GM23338 (cell line): ENCODE measurements at places on chromosomes 7 and 10.

DNA sequence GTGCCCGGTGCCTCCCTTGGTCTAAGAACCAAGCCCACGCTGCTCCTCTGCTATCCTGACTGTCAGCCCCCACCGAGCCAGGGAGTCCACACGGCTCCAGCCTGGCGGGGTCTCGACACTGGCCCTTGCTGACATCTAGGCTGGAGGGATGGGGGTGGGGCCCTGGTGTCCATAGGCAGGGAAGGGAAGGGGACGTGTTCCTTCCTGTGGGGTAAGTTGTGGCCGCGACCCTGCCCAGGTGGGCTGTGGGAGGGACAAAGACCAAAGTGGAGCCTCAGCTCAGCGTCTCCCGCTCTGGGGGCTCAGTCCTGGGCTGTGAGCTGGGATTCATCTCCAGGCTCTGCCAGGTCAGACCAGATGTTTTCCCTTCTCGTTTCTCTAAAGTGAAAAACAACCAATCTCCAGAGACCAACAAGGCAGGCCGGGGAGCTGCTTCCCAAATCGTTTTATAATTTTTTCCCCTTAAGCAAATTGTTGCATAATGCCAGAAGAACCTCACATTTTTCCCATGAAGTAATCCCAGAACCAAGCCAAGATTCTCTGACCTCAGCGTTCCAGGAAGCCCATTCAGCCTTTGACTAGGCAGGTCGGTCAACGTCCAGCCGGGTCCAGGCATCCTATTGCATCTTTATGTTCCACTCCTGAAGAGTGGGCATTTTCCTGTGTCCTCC is 101.2 kb downstream of the RGS10 start:
- no peak for DNase-seq

GRCh38 chr10:95478935-95479334 is 82.2 kb downstream of the SORBS1 start:
- no peak for DNase-seq

GRCh38 chr7:157979636-157980340 is 607.8 kb downstream of the PTPRN2 start:
- DNase-seq = no peak

DNA sequence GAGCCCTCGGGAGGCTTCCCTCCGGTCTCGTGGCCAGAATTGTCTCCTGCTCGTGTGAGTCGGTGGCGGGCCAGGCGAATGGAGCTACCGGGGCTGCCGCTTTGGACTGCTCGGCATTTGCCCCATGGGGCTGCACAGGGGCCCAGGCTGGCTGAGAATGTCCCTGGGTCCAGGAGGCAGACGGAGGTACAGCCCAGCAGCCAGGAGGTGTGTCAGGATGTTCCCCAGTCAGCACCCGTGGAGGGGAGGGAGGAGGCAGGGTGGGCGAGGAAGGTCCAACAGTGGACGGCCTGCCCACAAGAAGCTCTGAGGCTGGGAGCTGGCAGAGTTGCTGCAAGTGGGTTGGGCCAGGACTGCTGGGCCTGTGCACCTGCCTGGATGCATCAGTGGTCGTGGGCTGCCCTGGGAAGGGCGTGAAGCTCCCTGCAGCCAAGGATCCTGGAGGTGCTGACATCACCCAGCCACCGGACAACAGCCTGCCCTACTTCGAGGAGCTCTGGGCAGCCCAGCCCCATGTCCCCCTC is 46.4 kb downstream of the PDGFA start:
- DNase-seq = no peak

DNA sequence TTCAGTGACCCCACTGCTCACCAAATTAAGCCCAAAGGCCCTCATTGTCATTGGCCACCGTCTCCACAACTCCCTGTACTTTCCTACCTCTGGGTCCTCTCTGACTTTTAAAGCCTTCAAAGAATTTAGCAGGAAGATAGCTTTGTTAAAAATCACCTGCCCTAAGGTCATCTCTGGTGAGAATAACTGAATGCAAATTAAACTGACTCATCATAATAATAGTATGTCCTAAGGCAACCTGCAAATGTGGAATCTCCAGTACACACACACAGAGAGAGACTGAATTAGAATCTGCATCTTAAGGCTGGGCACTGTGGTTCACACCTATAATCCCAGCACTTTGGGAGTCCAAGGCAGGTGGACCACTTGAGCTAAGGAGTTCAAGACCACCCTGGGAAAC is 24.1 kb downstream of the OAT start:
- DNase-seq = no peak

- no peak for DNase-seq
Measured at GRCh38 chr10:104387130-104387888, 33.7 kb downstream of the CFAP58 start.

DNA sequence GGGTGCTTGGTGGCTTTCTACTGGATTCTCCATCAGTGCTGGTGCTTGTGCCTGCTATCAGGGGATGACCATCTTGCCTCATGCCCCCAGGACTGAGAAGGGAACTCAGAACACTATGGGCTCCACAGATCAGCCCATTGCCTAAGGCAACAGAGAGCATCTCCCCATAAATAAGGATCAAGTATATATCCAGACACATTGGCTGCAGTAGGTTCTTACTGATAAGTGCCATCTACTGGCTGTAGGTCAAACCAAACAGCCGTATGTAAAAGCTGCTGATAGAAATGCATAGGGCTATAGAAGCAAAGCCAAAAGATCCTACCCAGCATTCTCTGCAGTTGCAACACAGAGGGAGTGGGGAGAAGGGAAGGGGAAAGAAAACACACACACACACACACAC is 153.7 kb downstream of the CDK14 start:
- peak; percentile 35 for DNase-seq

DNA sequence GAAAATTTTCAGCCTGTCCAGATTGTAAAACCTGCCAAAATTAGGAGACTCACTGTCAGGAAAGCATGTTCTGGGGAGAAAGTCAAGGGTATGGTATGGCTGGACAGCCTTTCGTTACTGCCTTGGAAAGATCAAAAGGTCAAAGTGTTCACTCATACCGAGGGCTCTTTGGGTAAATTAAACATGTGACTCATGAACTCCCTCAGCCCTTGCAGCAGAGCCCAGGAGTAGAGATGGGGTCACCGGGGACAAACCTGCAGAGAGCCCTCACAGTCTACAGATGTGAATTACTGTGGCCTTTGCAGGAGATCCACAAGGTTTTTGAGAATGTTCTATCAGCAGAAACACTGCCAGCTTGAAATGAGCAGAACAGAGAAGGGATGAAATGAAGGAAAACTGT is 275.7 kb downstream of the KLF6 start:
- DNase-seq = no peak

- no peak for DNase-seq
Measured at GRCh38 chr10:75929630-75930161, 498.3 kb downstream of the LRMDA start.

DNA sequence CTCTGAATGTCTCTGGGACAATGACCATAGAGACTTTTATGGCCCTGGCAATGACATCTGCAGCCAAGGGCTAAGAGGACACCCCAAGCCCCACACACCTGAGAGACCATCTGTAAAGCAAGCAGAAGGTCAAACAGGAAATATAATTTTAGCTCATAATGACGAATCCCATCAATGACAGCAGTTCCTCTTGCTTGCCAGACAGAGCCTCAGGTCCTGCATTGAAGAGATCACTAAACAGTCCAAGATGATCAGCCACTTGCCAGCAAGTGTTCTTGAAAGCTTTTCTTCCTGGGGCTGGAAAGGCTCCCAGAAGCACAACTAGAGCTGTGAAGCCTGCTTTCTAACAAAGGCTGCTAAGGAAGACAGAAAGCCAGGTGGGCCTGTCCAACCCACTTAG is 993.7 kb upstream of the AUTS2 start:
- DNase-seq = no peak

DNA sequence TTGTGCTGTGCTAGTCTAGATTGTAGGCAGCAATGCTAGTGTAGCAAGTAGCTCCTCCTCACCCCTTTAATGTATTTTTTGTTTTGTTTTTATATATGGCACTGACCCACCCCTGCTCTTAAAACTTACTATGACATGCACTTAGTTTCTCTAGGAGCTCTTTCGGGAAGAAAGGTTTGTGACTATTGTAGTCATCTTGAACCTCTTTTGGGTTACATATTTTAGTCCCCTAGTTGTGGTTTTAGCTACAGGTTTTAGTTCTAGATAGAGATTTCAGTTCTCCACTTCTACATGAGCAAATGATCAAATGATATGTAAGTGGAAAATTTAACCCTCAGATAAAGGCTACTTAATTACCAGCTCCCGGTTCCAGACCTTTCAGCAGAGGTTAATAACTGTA is 14.9 kb downstream of the MINPP1 start:
- DNase-seq = no peak

DNA sequence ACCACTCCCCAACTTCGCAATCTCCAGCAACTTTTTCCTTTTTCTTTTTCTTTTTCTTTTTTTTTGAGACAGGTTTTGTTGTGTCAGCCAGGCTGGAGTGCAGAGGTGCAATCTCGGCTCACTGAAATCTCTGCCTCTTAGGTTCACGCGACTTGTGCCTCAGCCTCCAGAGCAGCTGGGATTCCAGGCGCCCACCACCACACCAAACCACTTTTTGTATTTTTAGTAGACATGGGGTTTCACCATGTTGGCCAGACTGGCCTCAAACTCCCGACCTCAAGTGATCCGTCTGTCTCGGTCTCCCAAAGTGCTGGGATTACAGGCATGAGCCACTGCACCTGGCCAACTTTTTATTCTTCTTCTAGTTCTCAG is 55.0 kb downstream of the KIAA1549 start:
- DNase-seq = no peak

DNA sequence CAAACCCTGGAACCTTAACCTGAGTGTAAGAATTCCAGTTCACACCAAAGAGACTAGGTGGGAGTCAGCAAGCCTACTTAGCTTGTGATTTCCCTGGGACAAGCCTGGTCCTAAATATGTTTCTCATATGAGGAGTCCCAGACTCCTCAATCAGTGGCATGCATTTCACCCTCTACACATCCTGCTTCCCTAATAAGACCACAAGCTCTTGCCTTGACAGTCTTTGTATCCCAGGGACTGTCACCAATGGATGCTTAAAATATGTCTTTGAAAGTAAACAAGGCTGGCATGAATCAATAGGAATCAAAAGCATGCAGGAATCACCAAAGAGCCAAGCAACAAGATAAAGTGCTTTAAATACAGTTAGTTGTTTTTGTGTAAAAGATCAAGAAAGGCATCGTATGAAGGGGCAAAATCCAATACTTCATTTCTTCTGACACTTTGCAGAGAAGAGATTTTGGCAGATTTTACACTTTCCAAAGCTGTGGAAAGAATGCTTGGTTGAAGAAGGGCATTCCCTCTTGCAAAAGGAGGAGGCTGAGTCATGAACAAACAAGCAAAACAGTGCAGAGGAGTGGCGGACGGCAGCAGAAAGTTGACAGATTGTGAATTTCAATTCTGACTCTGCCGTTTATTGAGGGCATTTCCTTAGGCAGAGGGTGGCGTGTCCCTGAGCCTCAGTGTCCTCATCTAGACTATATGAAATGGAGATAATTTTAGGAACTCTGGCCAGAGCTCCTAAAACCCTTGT is 8.5 kb upstream of the NFE2L3 start:
- DNase-seq = no peak

- DNase-seq = no peak
Measured at GRCh38 chr7:824664-825063, 7.6 kb upstream of the SUN1 start.
